Bronchial epithelial cell (primary cell): ENCODE measurements at places on chromosomes 12 and 14.

- DNase-seq = no peak
These were observed 456 bp upstream of the TMPO start for GRCh38 chr12:98514982-98515286.

- no peak for DNase-seq
These were observed 106.0 kb downstream of the AEBP2 start for GRCh38 chr12:19545301-19545700.

GRCh38 chr14:92938235-92938875, 15.4 kb downstream of the CHGA start:
- DNase-seq = no peak

DNA sequence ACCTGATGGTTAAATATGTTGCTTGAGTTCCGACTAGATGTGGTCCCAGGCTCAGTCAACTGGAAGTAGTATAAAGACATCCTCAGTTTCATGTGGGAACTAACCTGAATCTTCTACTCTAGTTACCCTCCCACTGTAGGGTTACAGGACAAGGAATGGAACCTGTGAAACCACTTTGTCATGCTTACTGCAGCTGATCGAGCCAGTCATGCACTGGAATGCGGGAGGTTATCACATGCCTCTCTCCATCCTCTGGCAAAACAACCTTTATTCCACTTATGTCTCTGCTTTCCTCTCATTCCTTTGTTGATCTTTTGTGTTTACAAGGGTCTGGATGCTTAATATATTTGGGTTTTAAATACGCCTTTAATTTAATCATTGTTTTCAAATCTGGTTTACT, 111.9 kb upstream of the DDHD1 start:
- peak; percentile 46 for DNase-seq

DNA sequence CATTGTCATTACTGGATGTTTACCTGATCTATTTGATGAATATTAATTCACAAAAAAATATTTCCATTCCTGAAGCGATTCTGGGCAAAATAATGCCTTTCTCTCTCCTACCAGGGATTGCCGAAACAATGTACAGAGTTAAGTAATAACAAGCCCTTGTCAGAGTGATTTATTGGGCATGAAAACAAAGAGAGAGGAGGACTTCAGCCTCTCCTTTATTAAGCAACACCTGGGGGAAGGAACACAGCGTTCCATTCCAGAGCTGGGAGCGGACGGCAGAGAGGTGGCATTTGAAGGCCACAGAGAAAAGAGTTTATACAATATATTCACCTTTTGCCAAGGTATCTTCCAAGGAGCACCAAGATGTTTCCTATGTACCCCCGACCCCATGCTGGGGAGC, 165.8 kb downstream of the KSR2 start:
- no peak for DNase-seq

GRCh38 chr14:76844223-76844622, 18.0 kb downstream of the LRRC74A start:
- peak; percentile 45 for DNase-seq

- no peak for DNase-seq
These were observed 85.4 kb downstream of the CRACR2A start for GRCh38 chr12:3667485-3667884.

DNA sequence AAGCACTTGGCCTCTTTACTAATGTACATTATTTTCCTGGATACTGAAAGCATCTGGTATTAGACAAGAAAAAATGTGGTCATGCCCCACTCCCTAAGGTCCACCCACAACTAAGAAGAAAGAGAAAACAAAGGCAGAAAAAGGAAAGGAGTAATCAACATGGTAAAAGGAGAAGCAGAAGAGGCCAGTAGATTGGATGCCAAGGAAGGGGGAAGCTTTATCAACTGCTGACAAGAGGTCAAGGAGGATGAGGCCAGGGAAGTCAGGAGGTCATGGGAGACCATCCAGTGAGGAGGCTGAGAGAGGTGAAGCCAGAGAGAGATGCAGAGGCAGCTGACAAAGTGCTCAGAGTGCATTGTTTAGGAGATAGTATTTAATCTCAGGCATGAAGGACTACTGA, 383.5 kb downstream of the ZFP36L1 start:
- DNase-seq = no peak

GRCh38 chr12:121949648-121950397, 31.4 kb downstream of the CFAP251 start:
- DNase-seq = peak; percentile 100

DNA sequence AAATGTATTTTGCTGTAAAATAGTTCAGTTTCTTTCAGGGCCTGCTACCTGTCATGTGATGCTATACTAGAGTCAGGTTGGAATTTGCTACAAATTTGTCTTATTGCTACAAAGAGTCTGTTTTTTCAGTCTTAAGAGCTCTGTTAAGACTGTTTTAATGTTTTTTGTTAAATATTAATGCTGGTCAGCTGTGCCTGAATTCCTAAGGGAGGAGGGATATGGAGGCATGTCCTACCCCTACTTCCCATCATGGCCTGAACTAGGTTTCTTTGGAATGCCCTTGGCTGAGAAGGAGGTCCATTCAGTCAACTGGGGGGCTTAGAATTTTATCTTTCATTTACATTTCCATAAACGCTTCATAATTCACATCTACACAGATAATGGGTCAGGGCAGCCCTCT, 30.0 kb downstream of the IQSEC3 start:
- DNase-seq = no peak

GRCh38 chr12:28413460-28414109, 223.3 kb downstream of the CCDC91 start:
- no peak for DNase-seq

DNA sequence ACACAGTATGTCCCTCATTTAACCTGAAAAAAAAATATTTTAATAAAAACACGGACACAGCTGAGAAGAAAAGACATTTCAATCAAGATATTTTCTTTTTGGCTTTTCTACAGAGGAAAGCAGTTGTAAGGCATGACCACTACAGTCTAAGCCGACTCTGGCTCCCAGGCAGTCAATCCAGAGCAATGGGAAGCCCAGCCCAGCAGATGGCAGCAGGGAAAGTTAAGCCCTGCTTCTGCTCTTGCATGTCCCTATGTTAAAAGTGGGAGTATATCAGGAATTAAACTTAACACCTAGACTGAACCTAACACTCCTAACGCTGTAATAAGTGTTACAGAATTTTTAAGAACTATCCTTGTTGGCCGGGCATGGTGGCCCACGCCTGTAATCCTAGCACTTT, 19.5 kb upstream of the HAL start:
- peak; percentile 35 for DNase-seq

DNA sequence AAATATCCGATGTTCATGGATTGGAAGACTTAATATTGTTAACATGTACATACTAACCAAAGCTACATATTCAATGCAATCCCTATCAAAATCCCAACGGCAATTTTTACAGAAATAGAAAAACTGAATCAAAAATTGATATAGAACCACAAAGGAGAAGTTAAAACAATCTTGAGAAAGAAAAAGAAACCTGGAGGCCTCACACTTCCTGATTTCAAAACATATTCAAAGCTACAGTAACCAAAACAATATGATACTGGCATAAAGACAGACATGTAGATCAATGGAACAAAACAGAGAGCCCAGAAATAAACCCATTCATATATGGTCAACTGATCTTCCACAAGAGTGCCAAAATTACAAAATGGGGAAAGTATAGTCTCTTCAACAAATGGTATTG, 5.4 kb upstream of the PELI2 start:
- DNase-seq = no peak

- no peak for DNase-seq
These were observed 1284.8 kb downstream of the TMEM121 start for GRCh38 chr14:106811162-106811561.

DNA sequence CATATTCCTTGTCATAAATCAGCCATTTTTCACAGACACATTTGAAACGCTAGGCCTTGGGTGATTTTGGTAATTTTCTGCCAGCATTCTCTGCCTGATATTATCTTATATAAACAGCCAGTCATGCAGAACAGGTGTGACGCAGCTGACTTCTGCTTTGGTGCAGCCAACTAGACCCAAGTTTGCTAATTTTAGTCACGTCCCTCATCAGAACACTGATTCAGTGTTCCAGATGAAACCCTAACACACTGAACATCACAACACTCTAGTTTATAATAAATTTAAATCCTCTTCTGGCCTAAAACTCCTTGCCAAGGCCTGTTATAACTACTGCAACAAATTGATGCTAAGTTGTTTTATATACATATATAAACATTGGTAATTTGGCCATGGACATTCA, 386.1 kb downstream of the SEC23A start:
- DNase-seq = no peak

DNA sequence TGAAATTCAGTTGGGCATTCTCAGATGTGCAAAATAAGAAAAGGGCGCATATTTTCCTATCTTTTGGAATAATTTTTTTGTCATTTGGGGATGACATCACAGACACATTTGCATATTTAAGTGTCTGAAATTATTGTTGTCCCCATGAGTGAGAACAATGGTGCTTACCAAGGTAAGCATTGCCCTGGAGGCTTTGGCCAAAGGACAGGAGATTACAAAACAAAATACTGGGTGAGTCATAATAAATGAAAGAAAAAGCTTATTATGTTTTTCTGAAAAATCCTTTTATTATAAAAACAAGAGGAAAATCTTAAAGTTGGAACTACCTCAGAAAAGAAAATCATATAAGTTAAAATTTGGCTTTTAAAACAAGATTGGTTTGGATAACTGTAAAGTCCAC, 254.9 kb downstream of the BTG1 start:
- peak; percentile 61 for DNase-seq

GRCh38 chr12:86727160-86727559, 471.0 kb upstream of the MGAT4C start:
- peak; percentile 56 for DNase-seq

DNA sequence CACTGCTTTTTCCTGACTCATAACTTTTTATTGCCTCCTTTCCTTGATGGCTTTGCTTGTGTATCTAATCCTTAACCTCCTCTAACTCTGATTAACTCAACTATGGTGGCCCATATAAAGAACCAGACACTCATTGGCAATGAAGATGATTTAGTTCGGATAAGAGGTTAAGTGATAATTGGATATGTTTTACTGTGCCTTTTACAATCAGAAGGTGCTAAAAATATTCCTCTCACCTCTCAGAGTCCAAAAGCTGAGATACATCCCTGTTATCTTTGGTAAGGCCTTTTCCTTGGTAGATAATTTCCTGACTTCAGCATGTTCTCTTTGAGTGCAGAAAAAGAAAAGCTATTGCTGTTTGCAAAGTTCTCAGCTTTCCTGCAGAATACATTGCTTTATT, 367.7 kb downstream of the SLC16A7 start:
- DNase-seq = no peak

- peak; percentile 33 for DNase-seq
These were observed 232.1 kb downstream of the MON2 start for GRCh38 chr12:62698701-62699101.

DNA sequence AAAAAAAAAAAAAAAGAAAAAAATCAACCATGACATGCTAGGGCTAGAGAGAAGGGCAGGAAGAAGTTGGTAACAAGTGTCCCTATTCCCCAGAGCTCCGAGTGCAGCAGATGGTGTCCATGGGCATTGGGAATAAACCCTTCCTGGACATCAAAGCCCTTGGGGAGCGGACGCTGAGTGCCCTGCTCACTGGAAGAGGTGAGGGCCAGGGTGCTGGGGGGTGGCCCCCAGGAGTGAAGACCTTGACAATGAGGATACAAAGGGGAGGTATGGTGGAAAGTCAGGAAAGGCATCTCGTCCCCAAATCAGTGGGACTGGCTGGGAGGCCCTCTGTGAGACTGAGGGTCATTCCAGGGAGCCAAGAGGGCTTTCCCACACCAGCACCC, 11.6 kb downstream of the ZNF219 start:
- DNase-seq = no peak

- DNase-seq = no peak
These were observed 40.8 kb downstream of the RPS6KA5 start for GRCh38 chr14:91019673-91020072.

- no peak for DNase-seq
These were observed 8.1 kb upstream of the IRF2BPL start for GRCh38 chr14:77036484-77037214.

- DNase-seq = peak; percentile 94
These were observed 16.1 kb downstream of the BIN2 start for GRCh38 chr12:51307655-51308593.

DNA sequence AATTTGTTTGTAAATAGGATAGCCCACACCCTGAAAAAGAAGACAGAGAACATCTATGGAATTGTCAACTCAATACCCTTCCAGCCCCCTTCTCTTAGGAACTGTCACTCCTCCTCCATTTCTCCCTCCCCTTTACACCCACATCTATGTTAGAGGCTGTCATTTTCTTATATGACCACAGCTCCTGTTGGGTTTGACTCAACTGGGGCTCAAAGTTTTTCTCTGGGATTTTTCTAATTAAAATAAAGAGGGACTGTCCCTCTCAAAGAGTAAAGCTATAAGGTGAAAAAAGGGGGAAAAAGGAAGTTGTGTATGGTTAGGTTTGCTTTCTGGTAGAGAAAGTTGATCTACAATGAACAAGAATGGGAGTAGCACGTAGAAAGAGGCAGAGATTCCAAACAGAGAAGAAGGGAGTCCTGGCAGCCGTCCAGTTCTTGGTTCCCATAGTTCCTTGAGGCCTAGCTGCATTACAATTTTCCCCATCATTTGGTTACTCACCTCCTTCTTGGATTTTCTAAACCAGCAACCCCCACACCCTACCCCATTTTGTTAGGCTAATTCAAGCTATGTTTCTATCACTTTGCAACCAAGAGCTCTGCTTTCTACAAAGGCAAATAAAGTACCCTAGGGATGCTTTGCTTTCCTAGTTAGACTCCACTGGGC, 44.3 kb upstream of the STK38L start:
- no peak for DNase-seq

- no peak for DNase-seq
These were observed 28.1 kb downstream of the SPRING1 start for GRCh38 chr12:116709768-116710167.

- DNase-seq = no peak
These were observed 23.0 kb downstream of the GLT8D2 start for GRCh38 chr12:104026841-104027599.

DNA sequence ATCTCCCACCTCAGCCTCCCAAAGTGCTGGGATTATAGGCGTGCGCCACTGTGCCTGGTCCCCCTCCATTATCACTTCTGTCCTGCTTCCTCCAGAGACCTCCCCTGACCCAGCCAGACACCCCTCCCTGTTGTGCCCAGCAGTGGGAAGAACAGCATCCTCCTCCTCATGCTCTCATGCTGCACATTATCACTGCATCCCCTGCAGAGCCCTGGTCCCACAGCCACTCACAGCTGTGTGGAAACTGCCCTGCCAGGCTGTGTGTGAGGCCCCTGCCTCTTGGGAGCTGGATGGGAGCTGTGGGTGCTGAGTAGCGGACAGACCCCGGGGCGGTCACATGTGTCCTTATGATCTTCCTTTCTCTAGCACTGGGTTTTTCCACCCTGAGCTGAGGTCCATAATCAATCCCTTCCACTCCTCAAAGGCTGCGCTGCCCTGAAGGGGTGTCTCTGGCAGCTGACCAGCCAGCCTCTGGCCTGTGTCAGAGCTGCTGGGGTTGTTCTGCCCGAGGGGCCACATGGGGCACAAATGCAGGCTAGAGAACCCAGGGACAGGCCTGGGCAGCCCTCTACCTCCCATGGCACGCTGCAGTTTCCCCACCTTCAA, 9.2 kb downstream of the HIP1R start:
- no peak for DNase-seq

- peak; percentile 47 for DNase-seq
These were observed 72.6 kb upstream of the REP15 start for GRCh38 chr12:27623645-27624044.
